Stimulated activated CD4-positive, alpha-beta T cell treated with anti-CD3 and anti-CD28 coated beads, TNF-alpha, amount 100 ng/mL, for 1 hour (primary cell): ENCODE measurements at places on chromosomes 16 and 17.

DNA sequence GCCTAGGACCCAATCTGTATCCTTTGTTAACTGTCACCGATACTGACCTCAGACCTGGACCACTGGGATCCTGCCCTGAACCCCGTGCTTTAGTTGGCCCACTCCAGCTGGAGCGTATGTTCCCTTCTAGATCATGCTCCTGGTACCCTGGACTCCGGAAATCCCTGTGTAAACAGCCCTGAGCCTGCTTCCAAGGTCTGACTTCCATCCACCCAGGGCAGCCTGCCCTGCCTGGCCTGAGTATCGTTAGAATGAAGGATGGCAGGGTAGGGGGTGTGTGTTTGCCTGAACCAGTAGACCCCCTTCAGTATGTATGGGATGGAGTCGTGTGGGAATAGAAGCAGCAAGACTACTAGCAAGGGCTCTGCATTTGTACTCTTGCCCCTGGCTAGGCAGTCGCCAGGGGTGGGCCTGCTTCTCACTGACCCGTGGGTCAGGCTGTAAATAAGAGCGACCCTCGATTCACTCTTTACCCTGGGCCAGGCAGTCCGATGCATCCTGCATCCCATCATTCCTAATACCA is 691 bp upstream of the TMEM98 start:
- DNase-seq, result no peak

DNA sequence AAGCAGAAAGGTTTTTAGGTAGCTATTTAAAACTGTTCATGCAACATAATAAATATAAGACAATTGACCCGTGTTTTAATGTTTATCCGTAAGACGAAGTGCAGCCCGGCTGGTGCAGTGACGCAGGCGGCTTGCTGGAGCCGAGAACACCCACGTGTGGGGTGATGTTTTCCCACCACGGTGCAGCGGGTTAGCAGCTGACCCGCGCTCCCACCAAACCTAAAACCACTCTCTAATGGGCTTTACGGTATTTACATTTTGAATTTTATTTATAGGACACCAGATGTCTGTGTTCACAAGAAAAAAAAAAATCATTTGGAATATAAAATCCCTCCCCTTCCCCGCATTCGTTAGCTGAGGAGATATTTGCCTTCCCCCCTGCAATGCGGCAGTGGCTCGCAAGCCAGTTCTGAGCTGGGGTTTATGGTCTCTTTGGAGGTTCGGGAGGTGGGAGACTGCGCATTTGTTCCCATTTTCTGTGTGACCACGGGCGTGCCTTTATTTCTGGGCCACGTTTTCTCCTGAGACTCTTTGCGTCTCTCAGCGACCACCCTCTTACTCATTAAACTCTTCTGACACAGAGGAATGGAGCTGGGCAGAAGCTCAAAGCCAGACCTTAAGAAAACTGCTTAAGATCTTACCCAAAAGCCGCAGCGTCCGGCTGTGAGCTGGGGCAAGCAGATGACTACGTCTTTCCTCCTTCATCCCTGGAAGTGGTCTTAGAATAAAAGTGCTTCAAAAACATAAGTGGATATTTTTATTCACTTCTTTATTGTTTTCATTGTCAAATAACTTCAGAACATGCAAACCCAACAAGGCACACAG is 301.1 kb downstream of the IRF8 start:
- no peak for DNase-seq

- no peak for DNase-seq
Measured at GRCh38 chr17:42407289-42407836, 15.7 kb downstream of the CAVIN1 start.

GRCh38 chr16:17433577-17434451 is 36.9 kb downstream of the XYLT1 start:
- no peak for DNase-seq

DNA sequence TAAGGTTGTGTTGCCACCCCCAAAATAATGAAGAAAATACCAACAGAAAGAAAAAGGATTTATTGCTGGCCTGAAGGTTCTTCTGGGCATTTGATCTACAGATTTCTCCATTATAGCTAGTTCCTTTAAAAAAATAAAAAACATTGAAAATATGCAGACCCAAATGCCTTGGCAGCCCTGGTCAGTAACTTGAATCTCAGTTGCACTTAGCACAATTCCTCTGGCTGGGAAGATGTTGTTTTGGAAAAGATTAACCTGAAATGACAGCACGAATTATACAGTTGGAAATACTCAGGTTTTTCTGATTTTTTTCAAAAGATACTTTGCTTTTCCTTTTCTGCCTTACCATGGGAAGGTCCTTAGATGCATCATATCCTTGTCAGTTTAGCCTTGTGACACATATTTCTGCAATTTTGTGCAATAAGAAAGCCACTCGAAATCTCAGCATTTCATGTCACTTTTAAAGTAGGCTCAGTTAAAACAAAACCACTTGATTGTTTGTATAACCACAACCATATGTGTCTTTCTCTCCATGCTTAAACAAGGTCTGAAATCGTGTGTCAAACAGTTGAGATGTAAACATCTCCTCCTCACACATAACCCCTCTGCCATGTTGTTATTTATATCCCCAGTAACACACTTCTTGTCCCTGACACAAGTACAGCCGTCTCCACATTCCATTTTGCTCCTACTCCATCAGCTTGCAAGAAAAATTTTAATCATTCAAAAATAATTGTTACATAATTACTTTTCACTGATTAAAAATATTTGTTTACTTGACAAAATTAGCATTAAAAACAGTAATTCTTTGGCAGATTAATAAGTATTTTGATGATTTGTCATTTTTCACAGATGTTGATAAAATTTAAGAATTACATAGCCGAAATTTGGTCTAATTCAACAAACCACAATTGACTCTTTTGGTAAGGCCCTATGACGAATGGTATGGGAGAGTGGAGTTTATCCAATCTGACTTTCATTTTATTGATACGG is 61.1 kb downstream of the SIAH1 start:
- DNase-seq, result no peak

- no peak for DNase-seq
Measured at GRCh38 chr16:47611042-47611441, 149.9 kb downstream of the PHKB start.

GRCh38 chr16:57229079-57229478 is 16.0 kb upstream of the ARL2BP start:
- no peak for DNase-seq

DNA sequence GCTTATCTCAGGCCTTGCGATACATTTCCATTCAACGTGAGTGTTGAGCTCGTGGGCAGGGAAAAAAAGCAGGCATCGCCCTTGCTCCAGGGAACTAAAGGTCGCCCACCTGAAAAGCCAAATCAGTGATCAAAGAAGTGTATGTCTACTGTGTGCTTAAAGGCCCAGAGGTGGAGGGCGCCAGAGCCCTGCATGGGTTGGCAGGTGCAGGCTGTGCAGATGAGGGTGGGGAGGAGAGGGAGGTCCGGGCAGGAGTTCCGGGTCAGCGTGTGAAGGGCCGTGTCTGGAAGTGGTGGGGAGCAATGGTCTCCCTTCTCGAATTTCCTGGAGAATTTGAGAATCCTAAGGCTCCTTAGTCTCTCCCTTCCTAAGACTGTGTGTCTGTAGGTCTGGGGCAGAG is 7.2 kb downstream of the ADAM11 start:
- DNase-seq, result no peak

- DNase-seq, result no peak
Measured at GRCh38 chr17:78134899-78135385, 4.4 kb downstream of the TMC8 start.

GRCh38 chr16:68469796-68470460 is 21.6 kb upstream of the SMPD3 start:
- DNase-seq, result no peak

GRCh38 chr17:46911311-46911710 is 11.6 kb upstream of the GOSR2 start:
- no peak for DNase-seq

DNA sequence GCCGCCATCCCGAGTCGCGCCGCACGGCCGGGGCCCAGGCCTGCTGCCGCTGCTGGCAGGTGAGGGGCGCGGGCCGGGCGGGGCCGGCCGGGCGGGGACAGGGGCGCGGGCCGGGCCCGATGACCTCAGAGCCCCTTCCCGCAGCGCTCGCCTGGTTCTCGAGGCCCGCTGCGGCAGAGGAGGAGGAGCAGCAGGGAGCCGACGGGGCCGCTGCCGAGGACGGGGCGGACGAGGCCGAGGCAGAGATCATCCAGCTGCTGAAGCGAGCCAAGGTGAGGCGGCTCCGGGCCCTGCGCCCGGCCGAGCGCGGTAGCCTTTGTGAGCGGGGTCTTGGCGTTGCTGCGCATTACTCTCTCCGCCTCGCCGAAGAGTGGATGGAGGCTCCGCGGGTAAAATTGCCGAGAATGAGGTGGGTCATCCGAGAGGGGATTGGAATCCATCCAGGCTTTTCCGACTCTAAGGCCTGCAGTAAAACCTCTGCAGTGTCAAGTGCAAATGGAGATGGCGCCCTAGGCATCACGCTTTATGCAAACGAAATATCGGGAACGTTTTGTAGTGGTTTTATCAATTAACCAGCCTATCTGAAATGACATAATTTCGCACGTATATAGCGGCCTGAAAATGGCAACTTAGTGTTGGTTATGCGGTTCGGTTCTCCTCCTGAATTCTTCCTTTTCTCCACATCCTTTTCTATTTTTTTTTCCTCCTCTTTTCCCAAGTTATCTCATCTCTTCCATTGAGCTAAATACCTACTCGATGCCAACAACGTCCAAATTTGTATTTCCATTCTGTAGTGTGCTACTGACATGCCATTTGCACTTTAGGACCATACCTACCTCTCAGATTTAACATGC is 577 bp downstream of the TTC19 start:
- DNase-seq, result peak; percentile 7

DNA sequence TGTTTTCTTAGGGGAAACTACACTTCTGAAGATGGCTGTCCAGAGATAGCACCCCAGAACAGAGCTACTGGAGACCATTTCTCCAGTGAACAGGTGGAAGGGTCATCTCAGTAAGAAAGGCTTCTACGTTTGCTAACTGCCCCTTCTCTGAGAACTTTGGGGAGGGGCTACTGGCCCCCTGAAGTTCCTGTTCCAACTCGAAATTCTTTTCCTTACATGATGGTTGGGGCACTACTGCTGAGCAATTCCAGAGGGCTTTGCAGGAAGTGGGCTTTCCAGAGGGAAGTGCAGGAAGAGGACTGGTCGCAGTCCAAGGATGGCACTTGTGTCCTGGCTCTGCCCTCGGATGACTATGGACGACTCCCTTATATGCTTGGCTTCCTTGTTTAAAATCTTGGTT is 31.2 kb downstream of the TOM1L2 start:
- no peak for DNase-seq

DNA sequence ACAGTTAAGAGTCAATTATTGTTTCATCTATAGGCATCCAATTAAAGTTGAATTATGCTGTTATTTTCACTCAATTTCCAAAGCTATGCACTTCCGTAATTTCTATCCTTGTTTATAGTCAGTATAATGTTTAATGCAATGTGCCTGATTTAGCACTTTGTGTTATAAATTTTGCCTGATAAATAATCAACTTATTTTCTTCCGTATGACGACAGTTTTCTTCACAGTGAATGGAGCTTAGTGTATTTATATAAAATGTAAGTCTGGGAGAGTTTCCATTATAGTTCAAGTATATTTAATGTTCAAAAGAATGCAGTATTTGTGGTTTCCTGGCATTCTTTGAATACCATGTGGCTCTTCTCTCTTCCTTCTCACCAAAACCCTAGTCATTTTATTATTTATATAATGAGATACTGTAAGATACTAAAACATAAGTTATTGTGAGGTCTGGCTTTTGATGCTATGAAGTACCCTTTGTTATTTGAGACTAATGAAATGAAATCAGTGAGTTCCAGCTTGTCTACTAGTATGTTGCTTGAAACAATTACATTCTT is 240.6 kb downstream of the PRKCA start:
- DNase-seq, result no peak

GRCh38 chr17:38798614-38799500 is 499 bp downstream of the PIP4K2B start:
- no peak for DNase-seq

- no peak for DNase-seq
Measured at GRCh38 chr16:9033125-9033830, 58.2 kb upstream of the HAPSTR1 start.

GRCh38 chr17:76740329-76741118 is 2.6 kb downstream of the MFSD11 start:
- no peak for DNase-seq

DNA sequence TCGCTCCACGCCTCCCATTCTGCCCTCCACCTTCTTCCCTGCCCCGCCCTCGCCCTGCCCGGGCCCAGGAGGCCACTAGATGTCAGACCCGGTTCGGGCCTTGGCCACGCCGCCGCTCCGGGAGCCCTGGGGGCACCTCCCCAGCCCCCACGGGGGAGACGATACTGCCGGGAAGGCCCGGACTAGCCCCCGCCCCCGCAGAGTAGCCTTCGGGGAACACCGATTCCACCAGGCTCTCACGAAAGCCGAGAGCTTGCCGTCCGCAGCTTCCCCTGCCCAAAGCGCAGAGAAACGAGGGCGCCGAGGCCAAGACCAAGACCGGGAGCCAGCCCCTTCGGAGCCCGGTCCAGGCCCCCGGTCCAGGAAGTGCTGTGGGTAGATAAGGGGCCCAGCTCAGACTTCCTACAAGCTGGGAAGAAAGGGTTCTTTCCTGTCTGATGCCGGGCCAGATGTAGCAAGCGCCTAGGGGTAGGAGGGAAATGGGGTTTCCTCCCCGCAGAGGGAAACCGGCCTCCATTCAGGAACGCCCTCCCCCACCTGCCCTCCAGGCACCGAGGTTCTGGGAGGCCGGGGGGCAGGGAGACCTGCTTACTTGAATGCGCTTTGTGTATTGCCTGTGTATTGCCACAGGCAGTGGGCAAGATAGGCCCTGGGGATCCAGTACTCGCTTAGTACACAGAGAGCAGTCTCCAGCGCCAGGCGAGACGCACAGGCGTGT is 806 bp upstream of the CYB561 start:
- DNase-seq, result no peak

DNA sequence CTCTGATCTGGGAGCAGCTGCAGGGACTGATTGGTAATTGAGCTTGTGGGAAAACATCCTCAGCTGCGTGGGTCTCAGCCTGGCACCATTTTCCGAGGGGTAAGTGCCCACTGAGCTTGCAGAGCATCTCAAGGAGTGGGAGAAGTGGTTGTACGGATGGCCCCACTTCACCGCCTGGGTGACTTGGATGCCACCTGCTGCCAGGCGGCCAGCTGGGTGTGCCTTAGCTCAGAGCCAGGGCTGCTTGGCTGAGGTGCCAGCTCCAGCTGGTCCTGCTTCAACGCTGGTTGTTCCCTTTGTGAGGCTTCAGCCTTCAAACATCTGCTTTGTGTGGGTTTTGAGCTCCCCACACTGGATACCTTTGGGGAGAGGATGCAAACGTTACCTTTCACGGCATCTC is 482.7 kb upstream of the EEF2KMT start:
- DNase-seq, result no peak

DNA sequence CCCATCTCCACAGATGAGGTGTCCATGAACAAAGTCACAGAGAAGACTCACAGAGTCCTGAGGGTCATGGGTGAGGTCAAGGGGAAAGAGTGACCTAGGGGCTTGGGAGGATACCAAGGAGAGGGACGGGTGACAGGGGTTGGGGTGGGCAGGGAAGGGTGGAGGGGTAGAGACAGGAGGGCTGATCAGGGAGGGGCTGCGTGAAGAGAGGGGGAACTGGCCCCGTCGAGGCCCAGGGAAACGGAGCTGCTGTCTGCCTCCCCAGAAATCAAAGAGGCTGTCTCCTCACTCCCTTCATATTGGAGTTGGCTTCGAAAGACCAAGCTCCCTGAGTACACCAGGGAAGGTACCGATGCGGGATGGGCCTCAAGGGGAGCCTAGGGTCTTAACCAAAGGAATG is 617 bp downstream of the TMEM95 start:
- no peak for DNase-seq

GRCh38 chr16:48561960-48562393 is 48.0 kb downstream of the N4BP1 start:
- no peak for DNase-seq
